Stimulated activated CD8-positive, alpha-beta memory T cell treated with anti-CD3 and anti-CD28 coated beads, Interleukin-15, amount 100 ng/mL, for 4 hours (primary cell): ENCODE measurements at places on chromosomes 16 and 17.

- DNase-seq = no peak
Measured at GRCh38 chr17:76824093-76824492, 44.1 kb upstream of the MGAT5B start.

DNA sequence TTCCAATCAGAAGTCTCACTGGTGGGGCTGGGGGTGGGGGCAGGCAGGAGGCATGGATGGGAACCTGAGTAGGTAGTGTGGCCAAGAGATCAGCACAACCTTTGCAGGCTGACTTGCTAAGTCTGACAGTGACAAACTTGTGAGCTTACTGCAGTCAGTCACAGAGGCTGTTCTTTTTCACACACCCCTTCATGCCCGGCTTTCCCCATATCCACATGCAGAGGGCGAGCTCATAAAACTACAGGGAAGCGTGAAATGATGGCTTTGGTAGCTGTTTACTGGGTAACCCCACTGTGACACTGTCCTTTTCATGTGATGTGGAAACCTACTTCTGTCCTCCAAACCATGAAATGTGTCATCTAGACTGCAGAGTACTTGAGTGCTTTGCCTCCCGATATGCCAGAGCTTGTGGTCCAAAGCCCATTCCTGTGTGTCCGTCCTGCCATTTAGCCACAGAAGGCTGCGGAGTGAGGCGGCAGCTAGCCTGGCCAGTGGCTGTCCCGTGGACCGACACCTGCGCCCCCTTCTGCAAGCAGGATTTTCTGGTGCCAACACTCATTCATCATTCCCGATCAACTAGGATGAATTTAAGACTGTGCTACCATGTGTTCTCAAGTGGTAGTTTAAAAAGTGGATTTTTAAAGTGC lies 9.8 kb downstream of the GEMIN4 start:
- no peak for DNase-seq

DNA sequence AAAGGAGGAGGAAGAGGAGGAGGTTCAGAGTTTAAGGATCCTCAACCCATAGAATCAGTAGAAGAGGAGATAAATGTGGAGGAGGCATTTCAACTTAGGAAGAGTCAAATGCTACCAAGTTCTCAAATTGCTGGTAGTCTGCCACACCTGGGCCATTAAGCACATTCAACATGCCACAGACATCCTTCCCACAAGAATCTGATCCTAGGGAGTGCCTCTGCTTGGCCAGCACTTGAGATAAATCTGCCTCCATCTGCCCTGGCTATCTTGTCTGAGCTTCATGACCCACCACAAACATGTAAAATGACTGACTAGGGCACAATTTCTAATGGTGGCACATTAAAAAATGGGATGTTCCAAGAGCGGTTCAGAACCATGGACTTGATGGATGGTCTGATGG lies 37.3 kb upstream of the AXIN2 start:
- no peak for DNase-seq

DNA sequence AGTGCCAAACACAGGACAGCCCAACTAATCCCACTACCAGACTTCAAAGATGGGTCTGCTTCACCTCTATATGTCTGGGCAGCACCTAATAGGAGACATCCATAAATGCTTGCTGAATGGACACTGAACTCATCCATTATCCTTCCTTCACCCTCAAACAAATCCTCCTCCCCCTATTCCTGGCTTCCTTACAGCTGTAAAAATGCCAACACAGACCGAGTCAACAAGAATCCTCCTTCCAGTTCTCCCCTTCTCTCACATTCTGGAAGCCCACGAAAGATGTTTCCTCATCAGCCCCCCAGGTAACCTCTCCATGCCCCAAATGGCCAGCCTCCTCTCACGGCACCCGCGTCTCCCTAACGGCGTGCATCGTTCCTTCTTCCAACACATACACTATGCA lies 12.3 kb downstream of the PELP1 start:
- DNase-seq = no peak

GRCh38 chr17:39623356-39623950 lies 3.3 kb upstream of the PPP1R1B start:
- peak; percentile 66 for DNase-seq

- no peak for DNase-seq
Measured at GRCh38 chr16:5062051-5062450, 3.7 kb downstream of the C16orf89 start.

GRCh38 chr17:17463821-17464220 lies 13.0 kb upstream of the MED9 start:
- DNase-seq = no peak

DNA sequence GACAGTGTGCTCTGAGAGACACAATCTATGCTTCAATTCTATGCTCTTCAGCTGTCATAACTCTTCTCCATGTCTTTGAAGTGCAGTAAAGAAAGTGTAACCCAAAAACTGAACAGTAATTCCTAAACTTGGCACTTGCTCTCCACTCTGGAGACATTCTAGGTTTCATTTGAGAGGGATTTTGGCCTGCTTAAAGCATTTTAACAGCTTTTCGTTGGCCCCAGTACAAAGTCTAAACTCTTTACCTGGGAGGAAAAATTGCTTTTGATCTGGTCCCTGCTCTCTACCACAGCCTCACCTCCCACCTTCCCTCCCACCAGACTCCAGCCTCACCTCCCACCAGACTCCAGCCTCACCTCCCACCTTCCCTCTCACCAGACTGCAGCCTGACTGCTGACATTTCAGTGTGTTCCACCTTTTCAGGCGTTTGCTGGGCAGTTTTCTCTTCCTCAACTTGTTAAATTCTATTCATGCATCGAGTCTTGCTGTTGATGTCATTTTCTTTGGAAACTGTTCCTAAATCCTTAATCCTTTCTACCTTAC lies 132.6 kb downstream of the RPTOR start:
- no peak for DNase-seq

DNA sequence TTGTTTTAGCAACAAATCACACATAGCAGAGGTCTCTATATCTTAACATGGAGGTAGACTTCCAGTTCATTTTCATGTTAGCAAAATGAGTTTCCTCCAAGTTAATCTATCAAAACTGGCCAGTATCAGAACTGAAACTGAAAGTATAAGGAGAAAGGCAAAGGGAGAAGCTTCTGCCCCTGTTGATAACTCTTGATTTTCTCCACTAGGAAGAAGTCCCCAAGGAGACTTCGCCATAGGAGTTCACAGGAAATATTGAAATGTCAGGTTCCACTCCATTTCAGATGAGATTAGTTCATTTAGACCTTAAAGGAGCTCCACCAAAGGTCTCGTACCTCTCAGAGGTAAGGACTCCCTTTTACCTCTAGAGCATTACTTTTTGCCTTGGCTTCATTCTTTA lies 1.2 kb upstream of the OGFOD3 start:
- no peak for DNase-seq

DNA sequence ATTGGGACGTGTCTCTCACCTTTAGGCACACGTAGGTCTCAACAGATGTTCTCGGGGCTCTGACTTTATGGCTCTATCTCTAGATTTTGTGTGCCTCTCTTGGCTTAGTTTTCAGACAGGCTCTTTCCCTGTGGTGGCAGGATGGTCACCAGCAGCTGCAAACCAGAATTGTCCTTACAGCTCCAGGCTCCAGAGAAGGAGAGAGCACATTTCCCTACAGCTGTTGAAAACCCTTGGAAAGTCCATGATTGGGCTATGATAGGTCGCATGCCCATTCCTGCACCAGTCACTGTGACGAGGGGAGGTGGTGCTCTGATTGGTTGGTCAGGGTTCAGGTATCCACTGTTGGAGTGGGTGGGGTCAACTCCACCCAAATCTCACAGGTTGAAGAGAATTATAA lies 41.5 kb downstream of the SHISA9 start:
- no peak for DNase-seq

GRCh38 chr16:4552541-4552940 lies 3.6 kb upstream of the C16orf96 start:
- DNase-seq = no peak

GRCh38 chr16:66895689-66895979 lies 15.3 kb downstream of the PDP2 start:
- DNase-seq = no peak

GRCh38 chr17:27651411-27652345 lies 20.7 kb downstream of the LGALS9 start:
- peak; percentile 27 for DNase-seq

- DNase-seq = no peak
Measured at GRCh38 chr17:28488533-28489276, 15.3 kb downstream of the SLC13A2 start.
